ENCODE measurements at places on chromosomes 7 and 10.
A peak's percentile ranks its signal among the peaks of the same experiment; 100 is the strongest.

GRCh38 chr7:138992052-138992531, 10.9 kb upstream of the KIAA1549 start:
- DNase-seq, result no peak

GRCh38 chr10:69364232-69364940, 52.3 kb downstream of the TACR2 start:
- DNase-seq, result no peak

- DNase-seq, result no peak
Observed at GRCh38 chr10:64573623-64574325, 1052.6 kb downstream of the REEP3 start.

DNA sequence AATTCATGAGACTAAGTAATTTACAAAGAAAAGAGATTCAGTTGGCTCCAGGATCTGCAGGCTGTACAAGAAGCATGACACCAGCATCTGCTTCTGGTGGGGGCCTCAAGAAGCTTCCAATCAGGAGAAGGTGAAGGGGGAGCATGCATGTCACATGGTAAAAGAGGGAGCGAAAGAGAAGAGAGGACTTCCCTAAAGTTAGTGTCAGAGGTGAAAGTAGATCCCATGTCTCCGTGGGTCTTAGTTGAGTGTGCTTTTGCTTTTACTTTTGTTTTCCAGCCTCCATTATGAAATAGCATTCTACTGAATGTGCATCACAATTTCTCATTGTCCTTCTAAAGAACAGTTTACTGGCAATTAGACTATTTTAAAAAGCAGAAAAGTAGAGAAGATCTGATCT, 213.6 kb upstream of the FZD1 start:
- DNase-seq, result no peak

DNA sequence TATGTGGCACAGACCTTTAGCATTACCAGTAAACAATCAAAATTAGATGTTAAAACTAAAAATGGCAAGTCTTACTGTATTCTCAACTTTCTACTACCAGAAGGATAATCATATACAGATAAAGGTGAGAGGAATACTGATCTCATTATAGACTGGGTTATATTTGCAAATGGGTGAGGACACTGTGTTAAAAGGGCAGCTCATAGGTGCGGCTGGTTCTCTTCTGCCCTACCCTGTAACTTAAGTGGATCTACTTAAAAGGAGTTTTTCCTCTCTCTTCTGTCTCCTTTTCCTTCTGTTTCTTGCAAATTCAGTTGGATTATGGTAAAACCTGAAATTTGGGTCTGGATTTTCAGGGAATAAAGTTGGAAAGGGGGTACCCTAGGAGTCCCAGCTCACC, 33.0 kb downstream of the WASL start:
- DNase-seq, result no peak

GRCh38 chr10:102812231-102812876, 24.9 kb downstream of the CYP17A1 start:
- DNase-seq, result no peak

- DNase-seq, result no peak
Observed at GRCh38 chr10:91629715-91630549, 2.9 kb downstream of the PPP1R3C start.

DNA sequence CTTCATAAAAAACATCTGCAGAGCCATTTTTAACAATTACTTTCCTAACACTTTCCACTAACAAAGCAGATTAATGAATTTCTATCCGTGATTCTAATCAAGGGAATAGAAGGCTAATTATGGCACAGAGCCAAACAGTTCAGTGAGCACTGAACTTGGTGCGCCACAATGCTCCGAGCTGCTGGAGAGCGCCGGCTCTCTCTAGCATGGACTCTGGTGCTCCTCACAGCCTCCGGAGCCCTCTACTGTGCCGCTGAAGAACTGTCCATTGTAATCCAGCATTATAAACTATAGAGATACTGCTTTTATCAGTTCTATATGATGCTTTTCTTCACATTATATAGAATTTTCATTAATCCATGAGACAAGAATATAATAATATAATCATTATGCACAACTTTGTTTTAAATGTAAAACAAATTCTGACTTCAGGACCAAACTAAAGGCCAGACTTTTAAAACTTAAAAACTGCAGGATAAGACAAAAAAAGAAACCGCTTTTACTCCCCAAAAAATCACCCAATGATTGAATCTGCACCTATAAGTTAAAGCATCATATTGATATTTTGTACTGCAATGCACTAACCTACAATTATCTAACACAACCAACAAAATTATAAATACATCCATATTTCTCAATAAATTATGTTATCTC, 123.6 kb downstream of the RNF32 start:
- DNase-seq, result peak; percentile 25

DNA sequence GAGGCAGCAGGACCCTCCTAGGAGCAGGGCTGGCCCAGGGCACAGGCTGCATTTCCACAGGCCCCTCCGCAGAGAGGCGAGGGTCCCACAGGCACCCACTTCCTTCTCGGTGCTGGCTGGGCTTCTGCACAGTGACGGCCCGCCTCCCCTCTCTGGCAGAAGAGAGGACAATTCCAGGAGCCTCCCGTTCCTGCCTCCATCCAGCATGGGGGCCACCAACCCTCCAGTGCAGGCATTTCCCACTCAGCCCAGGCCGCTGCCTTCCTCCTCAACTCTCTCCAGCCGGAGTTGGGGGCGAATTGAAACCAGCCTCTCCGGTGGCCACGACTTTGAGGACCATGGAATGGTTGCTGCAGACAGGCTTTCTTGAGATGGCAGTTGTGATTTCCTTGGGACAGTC, 125.0 kb upstream of the PPP2R2D start:
- DNase-seq, result no peak

- DNase-seq, result no peak
Observed at GRCh38 chr7:32462977-32463376, 27.2 kb downstream of the LSM5 start.

DNA sequence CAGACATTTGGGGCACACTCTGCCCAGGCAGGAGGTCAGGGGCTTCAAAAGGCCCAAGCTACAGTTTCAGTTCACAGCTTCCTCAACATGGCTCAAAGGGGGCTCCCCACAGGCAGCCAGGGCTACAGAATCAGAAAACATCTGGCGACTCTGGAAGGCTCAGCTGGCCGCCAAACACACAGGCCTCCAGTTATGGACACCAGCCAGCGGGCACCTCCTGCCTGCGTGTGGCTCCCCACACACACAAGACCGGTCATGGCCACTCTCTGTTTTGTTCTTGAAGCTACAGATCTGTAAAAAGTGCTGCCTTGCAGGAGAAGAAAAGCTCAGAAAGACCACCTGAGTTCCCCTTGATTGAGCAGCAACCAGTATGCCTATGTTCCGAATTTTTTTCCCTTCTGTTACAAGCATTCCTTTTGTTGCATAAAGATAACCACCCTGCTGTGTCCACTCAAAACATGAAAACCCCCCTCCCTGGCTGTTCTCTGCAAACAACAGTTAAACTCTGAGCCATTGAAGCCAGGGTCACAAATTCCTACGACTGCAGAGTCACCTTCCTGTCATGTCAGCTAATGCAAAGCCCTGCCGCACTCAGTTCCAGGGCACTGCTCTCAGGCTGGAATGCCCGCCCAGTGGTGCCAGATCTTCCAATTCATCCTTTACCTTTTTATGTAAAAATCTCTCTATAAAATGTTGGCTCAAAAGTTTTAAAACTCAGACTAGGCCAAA, 33.6 kb downstream of the VSTM4 start:
- DNase-seq, result peak; percentile 30

DNA sequence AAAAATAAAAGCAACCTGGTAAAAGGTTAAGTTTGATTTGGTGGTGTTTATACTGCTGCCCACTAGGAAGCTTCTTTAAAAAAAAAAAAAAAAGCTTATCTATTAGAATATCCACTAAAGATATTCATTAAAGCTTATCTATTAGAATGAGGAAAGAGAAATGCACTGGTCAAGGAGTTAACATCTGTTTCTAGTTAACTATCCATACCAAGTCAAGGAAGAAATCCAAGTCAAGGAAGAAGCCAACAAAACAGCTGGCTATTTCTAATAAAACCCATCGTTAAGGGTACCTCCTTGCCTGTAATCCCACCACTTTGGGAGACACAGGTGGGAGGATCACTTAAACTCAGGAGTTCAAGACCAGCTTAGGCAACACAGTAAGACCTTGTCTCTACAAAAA, 82.6 kb downstream of the JMJD1C start:
- DNase-seq, result no peak

- DNase-seq, result no peak
Observed at GRCh38 chr7:94160719-94161435, 156.7 kb upstream of the BET1 start.

DNA sequence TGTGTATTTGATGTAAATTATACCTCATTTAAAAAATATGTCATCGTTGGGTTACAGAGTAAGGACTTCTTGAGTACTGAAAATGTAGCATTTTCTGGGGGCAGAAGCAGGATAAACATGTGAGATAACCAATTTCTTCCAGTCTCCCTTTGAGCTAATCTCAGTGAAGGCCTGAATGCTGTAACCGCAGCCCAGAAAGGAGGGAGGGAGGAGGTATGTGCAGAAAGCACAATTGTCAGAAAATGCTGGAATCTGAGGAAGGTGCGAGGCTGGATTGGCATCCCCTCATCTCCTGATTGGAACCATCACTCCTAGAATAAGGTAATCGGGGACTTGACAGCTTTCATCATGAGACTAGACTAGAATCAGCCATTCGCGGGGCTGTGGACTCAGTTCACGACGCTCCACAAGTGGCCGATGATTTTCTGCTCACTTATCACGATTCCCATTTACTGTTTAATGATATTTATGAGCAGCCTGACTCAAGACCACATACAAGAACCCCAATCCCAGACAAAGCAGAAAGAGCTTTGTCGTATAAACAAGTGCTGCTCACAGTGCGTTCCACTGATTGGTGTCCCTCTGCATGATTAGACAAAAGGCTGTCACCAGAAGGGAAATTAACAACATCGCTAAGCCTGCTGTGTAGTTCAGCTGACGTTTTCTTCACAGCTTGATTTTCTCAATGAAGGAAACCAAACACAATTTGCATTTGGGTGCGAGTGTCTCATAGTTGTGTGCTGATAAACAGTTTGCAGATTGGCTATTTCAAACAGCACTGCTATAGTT, 93.2 kb downstream of the SVIL start:
- DNase-seq, result no peak

DNA sequence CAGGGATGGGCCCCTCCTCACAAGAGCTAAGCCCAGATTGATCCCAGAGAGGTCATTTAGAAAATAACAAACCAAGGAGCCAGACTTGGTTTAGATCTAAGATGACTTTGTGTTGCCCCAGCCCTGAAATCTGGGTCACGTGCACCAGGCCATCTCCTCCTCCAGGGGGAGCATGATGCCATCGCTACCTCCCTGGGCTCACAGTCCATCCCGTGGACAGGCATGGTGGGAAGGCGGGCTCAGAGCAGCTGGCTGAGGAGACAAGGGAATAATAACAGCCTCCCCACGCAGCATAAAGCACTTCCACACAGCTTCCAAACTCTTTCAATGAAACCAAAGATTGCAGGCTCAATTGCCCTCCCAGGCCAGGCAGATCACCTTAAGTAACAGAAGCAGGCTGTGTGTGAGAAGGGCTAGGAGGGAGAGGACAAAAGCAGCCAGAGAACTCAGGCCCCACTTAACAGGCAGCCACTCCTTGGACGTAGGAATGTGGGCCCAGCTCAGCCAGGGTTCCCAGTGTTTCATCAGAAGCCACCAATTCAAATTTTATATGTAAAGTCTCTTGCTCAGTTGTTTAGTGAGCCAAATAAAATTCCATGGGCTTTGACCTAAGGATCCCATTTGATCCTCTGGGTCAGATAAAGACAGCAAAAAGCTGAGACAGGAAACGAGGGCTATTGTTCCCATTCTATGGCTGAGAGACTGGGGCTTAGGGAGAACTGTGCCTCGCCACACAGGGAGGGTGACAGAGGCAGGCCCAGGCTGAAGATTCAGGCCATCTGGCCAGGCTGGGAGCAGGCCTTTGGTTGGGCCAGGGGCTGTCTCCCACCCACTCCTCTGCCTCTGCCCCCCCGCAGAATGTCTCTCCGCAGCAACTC, 100.2 kb downstream of the COL13A1 start:
- DNase-seq, result no peak

- no peak for DNase-seq
Observed at GRCh38 chr10:34666008-34666704, 148.9 kb downstream of the PARD3 start.

- DNase-seq, result peak; percentile 38
Observed at GRCh38 chr7:47392241-47392759, 189.6 kb downstream of the TNS3 start.

- DNase-seq, result no peak
Observed at GRCh38 chr10:128421371-128422160, 295.3 kb upstream of the MKI67 start.

- DNase-seq, result no peak
Observed at GRCh38 chr7:157193274-157193673, 54.5 kb downstream of the UBE3C start.

DNA sequence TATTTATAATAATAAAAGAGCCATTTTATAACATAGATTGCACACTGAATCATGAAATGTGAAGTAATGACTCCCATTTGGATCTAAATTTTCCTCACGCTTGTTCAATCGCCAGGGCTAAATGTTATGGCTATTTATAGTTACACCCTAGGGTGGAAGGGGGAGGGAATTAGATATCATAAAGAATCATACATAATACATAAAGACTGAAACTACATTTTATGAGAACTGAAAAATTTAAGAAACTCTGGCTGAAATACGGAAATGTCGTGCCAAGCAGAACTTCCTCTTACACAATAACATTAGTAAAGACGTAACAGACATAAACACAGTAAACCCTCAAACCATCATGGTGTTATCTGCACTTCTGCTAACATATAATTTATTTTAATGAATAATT, 327.5 kb upstream of the PHF14 start:
- no peak for DNase-seq

GRCh38 chr7:33511778-33512177, 382.4 kb downstream of the BBS9 start:
- DNase-seq, result no peak

DNA sequence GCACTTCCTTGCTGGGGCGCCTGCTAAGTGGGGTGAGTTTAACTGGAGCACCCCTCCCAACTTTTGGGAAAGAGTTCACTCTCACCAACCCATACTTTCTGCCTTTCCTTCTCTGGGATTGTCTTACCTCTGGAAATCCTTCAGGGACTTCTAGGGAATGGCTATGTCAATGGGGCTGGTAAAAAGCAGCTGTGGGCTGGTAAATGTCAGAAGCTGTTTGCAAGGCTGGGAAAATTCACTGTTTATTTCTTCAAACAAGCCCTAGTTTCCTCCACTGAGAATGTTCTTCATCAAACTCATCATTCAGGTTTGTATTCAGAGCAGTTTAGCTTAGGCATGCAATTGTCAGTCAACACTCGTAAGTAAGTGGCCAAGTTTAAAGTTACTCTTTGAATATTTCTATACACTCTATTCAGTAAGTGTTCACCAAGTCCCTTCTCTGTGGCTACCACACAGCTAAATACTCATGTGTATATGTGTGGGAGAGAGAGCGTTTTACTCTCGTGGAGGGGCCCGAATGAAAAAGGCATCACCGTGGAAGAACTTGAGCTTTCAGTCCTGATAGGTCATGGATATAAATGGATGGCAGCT, 654.8 kb downstream of the LRMDA start:
- no peak for DNase-seq

DNA sequence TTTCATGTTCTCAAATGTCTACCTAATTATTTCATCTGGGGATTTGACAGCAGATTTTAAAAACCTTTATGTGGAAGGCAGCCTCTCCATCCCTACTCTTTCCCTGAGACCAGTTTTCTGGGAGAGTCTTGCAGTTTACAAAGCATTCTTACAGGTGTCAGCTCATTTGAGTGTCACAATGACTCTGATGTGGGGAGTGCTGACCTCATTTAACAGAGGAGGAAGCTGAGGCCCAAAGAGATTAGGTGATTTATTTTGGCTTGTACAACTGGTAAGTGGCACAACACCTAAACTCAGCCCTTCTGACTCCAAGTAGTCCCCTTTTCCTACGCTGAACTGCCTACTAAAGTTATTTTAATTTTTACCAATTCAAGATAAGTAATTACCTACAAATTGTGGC, 33.3 kb upstream of the MAT1A start:
- DNase-seq, result no peak

All from amygdala (tissue), 56 donors.